ENCODE measurements at places on chromosomes 16 and 17. TPM values are rescaled to one million over a fixed set of nuclear protein-coding genes. Genes with fewer than 3 reads are reported as not detected.

DNA sequence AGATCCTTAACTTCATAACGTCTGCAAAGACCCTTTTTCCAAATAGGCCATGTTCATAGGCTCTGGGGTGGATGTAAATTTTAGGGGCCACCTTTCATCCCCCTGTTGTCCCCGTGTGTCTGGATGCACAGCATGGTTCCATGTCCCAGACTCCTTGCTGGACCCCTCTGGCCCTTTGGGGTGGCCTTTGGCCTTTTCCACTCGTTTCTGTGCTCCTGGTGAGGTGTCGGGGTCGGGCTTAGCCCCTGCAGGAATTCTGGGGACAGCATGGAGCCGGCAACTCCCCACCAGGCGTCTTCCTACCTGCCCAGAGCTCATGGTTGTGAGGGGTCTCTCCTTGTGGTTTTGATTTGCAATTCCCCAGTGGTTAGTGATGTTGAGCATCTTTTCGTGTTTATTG, 183.5 kb downstream of the SEC14L1 start:
- no peak for DNase-seq

DNA sequence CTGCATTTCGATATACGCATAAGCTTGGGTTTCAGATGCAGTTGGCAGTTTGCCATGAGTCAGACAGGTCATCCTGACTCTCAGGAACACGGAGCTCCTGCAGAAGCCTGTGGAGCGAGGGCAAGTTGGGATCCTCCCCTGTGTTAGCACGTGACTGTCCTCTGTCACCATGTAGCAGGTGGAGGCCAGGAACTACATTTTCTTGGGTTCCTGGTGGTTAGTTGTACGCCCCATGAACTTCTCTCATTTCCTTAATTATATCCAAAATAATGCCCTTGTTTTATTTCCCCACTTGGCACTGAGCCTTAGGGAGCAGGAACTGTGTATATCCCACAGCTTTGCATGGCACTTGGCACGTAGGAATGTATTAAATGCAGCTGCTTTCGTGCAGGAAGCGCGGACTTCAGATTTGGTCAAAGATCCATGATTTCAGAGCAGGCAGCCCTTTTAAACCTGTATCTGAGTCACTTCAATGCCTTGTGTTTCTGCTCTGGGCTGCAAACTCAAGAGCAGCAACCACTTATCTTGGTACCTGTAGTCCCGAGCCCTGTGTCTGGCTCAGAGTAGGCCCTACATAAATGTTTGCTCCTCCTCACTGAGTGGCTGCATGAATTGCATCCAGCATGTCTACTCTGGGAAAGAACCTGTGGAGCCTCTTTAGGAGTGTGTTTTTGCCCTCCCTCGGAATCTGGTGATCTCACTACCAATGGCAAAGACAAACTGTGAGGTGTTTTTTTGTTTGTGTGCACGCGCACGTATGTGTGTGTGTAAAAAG, 428.4 kb downstream of the MAF start:
- no peak for DNase-seq

GRCh38 chr17:59783221-59784047, 76.0 kb downstream of the VMP1 start:
- DNase-seq: no peak

DNA sequence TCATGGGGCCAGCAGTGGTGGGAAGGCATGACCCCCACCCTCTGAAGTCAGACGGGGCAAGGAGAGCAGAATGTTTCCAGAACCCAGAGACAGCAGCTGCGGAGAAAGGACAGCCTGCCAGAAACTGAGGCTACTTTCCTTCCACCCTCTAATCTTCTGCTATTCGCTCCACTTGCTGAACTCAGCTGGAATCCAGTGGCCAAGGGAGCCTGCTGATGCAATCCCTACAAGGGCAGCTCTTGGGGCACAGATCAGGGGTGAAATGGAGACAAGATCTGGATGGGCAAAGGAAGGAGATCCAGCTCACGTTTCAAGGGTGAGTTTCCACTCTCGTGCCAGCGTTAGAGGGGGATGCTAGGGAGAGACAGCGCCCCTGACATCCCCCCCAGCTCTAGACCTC, 479.1 kb downstream of the SLC39A11 start:
- peak; percentile 71 for DNase-seq

DNA sequence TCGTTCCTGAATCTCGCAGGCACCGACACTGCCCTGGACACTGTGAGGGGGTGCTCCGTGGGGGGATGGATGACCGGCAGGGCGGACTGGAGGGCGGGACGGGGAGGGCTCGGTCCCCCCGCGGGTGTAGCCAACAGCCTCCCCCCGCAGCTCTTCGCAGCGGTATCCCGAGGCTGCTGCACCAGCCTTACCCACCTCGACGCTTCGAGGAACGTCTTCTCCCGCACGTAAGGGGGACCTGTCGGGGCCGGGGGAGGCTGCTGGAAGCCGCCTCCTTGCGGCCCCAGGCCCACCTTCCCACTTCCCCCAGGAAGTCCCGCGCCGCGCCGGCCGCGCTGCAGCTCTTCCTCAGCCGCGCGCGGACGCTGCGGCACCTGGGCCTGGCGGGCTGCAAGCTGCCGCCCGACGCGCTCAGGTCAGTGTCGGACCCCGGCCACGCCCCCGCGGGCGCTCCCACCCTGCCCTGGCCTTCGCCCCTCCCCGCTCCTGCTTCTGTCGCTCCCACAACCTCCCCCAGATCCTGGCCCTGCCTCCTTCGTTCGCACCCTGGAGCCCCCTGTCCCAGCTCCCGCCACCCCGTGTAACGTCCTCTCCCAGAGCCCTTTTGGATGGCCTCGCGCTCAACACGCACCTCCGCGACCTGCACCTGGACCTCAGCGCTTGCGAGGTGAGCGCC, 3.3 kb downstream of the CARMIL2 start:
- peak; percentile 84 for DNase-seq

The KRT40 gene
- not detected for total RNA-seq

DNA sequence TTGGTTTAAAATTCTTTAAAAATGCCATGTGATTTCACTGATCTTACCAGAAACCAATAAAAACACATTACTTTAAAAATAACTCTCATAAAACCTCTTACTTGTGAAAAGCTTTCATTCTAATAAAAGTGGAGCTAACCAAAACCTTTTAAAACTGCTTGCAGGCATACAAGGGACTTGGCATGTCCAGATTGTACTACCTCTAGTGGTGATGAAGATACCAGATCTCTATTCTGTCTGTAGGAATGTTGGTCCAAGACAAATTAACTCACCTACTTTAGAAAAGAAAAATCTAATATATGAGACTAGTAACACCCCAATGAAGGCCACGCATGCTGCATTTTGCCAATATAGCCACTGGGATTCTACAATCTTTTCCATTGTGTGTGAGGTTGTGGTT, 151.0 kb upstream of the SALL1 start:
- no peak for DNase-seq

The MATCAP1 gene
- 3.6 TPM for total RNA-seq

GRCh38 chr16:9345046-9345445, 253.6 kb downstream of the HAPSTR1 start:
- DNase-seq: no peak

DNA sequence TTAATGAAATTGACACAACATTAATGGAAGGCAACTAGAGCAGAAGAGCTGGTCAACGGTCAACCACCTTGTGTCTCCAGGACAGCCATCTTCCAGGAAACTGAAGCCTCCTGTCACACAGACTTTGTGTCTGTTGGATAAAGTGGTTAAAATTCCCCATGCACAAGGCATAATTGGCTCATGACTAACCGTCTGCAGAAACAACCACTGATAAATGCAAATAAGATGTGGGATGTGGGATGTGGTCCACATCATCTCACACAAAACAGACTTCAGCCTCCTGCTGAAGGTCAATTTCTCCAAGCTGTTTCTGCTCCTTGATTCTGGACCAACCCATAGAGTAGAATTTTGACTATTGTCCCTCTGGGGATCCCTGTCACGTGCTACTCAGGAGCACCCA, 26.9 kb upstream of the XYLT1 start:
- DNase-seq: peak; percentile 81

GRCh38 chr16:77402672-77403071, 32.2 kb downstream of the ADAMTS18 start:
- DNase-seq: no peak

The ANKS4B gene
- not detected for total RNA-seq

The SETD6 gene
- total RNA-seq: 17.7 TPM

DNA sequence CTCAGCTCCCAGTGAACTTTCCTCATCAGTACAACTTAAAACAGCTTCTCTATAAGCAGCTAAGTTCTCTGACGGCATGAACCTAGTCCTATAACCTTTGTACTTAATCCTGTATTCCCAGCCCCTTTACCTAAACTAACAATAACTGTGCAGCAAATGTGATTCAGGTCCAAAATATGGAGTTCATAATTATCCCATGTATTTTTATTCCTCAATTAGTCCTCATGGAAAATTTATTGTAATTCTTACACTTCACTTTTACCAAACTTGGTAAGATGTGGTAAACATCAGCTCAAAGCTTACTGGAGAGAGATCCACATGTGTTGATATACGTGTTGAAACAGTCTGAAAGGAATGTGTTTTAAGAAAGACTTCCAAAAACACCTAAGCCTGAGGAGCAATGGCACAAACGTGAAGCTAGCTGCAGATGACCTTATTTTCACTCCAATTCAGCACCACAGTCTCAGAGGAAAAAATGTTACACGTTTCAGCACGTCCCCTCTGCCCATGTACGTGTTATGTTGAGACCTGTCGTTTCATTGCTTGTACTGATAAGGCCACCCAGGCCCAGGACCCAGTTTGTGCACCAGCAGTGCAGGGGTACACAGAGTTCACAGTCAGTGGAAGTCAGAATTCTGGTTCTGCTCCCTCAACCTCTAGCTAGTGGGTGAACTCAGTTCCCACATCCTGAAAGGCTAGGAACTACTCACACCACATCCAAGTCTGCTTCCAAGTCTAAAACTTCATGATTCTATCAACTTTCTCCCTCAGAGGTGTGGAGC, 7.1 kb downstream of the USP31 start:
- DNase-seq: no peak

DNA sequence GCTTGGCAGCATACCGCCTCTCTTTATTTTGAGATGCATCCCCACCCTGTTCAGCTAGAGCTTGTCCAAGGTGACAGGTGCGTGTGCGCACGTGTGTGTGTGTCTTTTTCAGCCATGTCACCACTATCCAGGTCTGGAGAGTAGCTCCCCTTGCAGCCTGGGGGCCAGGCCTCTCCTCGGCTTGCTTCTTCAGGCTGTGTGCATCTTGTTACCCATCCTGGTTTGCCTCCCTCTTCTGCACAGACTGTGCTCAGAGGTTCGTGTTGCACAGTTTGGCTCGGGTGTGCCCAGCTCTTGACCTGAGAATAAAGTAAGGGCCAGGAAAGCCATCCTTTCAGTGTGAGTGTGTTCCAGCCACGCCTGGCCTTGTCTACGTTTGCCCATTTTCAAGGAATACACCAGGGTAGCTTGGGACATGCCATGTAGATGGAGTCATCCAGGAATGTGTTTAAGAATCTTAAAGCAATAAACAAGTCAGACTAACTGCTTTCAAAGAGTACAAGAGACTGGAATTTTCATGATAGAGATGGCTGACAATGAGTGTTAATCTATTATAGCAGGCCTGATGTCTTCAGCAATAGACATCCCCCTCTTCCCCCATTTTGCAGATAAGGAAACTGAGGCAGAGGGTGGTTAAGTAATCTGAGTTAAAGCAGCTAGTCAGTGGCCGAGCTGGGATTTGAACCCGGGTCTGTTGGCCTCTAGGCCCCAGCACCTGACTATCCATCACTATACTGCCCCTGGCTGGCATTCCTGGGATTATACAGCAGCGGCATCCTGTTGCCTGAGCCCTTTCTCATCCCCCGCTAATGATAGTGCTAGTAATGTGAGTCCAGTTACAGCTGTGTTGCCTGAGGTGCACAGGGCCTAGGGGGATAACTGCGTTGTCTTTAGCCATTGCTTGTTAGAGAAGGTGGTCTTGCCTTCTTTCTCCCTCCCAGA, 77.9 kb downstream of the KSR1 start:
- peak; percentile 96 for DNase-seq

DNA sequence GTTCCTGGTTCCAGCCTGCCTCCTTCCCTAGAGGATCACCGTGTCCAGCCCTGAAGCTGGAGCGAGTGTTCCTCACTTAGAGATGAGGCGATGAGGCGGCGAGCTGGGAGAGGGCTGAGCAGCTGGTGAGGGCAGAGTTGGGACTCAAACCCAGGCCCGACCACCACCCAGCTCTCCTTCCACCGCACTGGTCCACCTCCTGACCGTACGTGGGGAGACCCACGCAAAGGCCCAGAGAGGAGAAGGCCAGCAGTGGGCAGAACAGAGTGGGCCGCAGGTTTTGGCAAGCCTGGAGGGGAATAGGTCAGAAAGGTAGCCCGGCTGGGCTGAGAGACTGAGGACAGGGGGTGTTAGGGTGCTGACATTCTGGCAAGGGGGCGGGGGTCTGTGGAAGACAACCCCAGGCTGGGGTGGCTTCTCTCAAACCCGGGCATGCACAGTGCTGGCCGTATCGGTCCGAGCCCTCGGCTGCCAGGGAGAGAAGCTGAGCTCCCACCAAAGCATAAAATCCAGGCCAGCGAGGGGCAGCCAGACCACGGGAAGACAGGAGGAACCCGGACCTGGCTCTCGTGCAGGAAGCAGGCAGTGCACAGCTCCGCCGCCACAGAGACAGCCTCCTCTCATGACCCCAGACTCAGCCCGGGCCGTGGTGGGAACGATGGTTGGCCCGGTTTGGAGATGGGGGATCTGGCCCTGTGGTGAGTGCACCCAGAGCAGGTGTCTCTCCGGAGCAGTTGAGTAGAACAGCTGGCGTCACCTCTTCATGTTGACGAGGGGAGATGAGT, 24.9 kb downstream of the MLYCD start:
- DNase-seq: peak; percentile 22

The GRAP gene
- under 0.01 TPM for total RNA-seq

- DNase-seq: no peak
Measured at GRCh38 chr17:59401725-59402124, 70.3 kb downstream of the YPEL2 start.

GRCh38 chr16:71771571-71771970, 37.1 kb downstream of the AP1G1 start:
- DNase-seq: peak; percentile 35

GRCh38 chr17:83110735-83111134, 31.3 kb downstream of the METRNL start:
- DNase-seq: peak; percentile 89

The CD300A gene
- not detected for total RNA-seq

GRCh38 chr16:17452922-17453321, 17.8 kb downstream of the XYLT1 start:
- DNase-seq: no peak

GRCh38 chr17:56269556-56270389, 116.5 kb downstream of the ANKFN1 start:
- DNase-seq: peak; percentile 70

DNA sequence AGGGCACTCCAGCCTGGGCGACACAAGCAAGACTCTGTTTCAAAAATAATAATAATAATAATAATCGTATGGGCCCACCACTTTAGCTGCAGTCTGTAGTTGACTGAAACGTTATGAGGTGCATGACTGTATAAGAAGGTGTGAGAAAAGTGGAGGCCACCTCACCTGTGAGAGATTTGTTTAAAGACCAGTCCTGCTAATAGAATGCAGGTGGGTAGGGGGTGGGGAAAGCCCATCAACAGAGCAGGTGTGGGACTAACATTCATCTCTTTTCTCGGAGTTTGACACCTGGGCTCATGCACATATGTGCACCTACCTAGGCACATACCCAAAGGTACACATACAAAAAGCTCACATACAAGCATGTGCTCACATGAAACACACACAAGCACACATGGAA, 68.0 kb upstream of the TOB1 start:
- no peak for DNase-seq

GRCh38 chr17:40564883-40565768, at the start of gene CCR7:
Gene CCR7 (minus strand): TSS chr17:40565472. CDS start chr17:40565409, 63 bp downstream.
- no peak for DNase-seq

The KRT222 gene
- under 0.01 TPM for total RNA-seq

The KRT24 gene
- not detected for total RNA-seq

The SBK1 gene
- total RNA-seq: not detected

The SLFN11 gene
- 52.8 TPM for total RNA-seq

GRCh38 chr16:21268236-21268635, 9.9 kb downstream of the CRYM start:
- DNase-seq: no peak

The CACNG5 gene
- not detected for total RNA-seq
